ENCODE measurements at places on chromosomes 3 and 15.
A peak's percentile ranks its signal among the peaks of the same experiment; 100 is the strongest.

DNA sequence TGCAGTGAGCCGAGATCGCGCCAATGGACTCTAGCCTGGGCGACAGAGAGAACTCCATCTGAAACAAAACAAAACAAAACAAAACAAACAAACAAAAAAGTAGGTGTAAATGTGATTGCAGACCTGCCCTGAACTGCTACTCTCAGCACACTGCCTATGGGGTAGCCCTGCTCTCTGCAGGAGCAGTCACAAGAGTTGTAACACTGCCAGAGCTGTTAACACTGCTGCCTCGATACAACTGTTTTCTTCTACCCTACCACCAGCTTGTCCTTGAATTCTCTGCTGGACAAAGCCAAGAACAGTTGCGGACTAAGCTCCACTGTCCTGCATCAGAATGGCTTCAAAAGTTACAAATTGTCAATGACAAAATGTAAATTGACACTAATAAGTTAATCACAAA, 89.3 kb downstream of the ALCAM start:
- DNase-seq = no peak

DNA sequence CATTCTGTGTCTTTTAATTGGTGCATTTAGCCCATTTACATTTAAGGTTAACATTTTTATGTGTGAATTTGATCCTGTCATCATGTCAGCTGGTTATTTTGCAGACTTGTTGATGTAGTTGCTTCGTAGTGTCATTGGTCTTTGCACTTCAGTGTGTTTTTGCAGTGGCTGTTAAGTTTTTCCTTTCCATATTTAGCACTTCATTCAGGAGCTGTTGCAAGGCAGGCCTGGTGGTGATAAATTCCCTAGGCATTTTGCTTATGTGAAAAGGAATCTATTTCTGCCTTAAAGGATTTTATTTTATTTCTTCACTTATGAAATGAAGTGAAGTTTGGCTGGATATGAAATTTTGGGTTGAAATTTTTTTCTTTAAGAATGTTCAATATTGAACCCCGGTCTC, 70.2 kb upstream of the CD96 start:
- no peak for DNase-seq

DNA sequence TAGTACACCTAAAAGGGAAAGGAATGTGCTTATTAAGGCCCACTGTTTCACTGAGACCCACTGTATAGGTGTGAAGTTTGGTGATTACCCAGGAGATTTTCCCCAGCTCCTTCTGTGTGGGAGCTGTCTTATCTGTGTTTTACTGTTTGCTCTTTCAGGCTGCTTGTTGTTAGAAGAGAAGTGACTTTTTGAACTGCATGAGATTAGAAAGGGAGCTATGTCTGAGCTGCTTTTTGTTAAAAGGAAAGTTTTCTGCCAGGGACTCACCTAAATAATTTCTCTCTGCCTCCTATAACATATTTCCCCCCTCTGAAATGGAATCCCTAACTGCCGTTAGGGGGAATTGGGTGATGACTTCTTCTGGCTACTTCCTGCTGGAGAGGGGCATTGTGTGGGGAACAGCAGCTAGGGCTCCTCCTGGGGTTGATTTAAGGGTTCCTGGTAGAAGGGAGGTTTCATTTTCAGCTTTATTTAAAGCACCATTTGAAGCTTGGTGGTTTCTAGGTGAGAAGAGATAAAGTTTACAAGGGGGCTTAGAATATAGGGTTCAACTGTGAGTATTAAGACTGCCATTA, 77.1 kb upstream of the ATP11B start:
- no peak for DNase-seq

DNA sequence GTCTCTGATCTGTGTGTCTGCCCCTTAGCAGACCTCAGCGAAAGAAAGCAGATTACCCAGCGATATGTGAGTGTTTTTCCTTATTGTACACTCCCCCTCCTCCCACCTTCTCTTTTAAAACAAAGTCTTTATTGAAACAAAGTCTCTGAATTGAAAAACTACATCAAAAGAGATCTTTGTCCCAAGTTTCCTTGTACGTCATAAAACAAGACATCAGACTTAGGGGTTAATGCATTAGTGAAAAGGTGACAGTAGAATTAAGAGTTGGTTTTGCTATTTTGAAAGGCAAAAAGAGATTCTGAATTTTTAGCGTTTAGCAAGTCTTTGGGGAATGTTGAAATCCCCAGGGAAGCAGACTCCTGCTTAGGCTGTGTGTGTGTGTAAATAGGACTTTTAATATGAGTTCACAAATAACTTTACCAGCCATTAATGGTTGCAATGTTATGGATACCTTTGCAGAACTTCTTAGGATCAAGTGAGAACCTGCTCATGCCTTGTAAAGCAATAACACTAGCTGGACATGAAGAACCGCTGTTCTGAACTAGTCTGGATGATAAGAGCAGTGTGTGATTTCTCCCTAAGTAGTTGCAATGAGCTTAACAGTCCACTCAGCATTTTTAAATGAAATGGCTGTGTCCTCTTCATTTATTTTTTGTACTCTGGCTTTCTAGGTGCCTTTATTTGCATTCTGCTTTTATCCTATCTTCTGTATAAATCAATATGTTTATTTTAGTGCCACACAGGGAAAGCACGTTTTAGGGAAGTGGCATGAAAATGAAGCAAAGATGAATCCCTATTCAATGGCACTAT, 136.6 kb downstream of the MCTP2 start:
- no peak for DNase-seq

DNA sequence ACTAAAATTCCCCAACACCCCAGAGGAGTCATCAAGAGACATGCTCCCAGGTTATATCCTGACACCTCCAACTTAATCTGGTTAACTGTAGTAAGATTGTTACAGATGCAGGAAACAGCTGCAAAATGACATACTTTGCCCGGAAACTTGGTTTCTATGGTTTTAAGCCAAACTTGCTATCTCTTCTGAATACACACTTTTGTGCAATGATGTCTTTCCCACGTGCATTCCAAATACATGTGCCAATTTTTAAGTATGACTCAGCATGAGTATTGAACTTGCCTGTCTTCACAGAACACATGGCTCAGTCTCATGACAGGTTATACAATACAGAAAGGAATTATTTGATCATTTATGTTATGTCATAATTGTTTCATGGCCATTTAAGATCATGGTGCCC, 207.0 kb upstream of the DCBLD2 start:
- peak; percentile 52 for DNase-seq

- DNase-seq = no peak
Observed at GRCh38 chr3:16311960-16312451, 47.0 kb downstream of the OXNAD1 start.

DNA sequence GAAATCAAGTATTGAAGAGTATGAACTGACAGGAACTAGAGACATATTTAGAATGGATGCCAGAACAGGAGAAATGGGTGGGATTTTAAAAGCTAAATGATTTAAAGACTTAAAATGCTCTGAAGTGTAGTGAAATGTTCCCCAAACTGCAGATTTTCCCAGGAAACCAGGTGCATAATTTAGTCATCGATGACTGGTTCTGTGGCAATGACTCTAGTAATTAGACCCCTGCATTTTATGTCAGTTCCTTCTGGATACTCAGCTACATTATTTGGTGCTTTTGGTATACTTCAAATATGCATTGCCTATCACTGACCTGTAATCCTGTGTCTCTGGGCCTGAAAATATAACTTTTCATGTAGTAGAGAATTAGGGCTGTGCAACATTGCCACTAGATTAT, 16.8 kb downstream of the AGTR1 start:
- DNase-seq = no peak

- DNase-seq = no peak
Observed at GRCh38 chr3:14093831-14094230, 30.8 kb downstream of the CHCHD4 start.

DNA sequence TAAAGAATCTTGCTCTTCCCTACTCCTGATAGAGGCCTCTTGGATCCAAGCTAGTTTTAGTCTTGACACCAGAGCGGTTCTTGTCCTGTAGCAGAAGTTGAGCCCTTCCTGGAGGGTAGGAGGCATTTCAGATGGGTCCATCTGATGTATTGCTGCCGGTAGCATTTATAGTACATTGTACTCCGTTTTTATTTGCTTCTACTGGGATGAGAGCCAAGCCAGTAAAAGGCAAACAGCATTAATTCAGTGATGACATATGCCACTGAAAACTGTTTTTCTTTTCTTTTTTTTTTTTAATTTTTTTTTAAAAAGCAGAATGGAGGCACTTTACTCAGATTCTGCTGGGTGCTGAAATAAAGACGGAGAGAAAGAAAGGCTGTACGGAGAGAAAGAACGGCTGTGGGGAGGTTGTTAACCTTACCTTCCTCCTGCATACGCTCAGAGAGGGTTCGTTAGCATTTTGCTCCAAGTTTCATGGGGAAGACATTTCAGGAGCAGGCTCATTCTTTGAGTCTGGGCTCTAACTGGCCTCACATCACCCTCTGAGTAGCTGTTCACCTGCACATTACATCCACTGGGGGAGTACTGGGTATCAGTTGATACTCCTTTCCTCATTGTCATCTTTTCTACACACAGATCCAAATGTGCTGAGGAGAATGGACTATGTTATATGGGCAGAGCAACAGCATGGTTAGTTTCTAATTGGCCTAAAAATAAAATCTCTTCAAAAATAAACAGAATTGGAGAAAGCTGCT, 161.5 kb downstream of the FEZF2 start:
- no peak for DNase-seq

GRCh38 chr15:80019168-80019745, 40.2 kb upstream of the ZFAND6 start:
- no peak for DNase-seq

DNA sequence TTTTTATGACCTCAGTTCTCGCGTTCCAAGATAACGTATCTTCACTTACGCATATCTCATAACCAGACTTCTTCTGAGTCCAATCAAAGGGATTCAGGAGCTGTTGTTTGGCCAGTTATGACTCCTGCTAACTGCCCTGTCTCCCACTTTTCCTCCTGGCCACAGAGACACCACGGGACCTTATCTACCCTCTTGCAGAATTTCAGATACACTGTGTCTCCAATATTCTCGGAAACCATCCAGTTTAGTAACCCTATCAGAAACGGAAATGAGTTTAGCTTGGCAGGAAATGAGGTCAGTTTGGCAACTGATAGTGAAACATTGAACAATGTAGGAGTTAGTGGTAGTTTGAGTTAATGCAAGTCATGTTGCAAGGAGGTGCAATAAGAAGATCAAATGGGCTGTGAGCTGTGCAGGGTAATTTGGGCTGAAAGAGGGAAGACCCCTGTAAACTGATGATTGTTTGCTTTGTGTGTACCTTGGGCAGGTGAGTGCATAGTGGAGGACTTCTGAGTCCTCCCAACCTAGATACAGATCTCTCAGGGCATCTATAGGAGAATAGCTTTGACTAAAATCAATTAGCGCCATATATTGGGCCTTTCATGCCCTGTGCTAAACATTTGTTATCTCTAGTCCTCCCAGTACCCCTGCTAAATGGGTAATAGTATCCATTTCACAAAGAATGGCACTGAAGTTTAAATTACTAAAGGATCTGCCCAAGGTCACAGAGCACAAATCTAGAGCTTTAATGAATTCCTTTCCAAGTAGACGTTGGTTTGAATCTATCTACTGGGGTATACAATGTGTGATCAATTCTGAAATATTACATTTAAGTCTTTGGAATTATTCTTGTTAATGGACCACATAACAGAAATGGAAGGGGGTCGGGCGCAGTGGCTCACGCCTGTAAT, 41.3 kb upstream of the PIK3CB start:
- DNase-seq = no peak

DNA sequence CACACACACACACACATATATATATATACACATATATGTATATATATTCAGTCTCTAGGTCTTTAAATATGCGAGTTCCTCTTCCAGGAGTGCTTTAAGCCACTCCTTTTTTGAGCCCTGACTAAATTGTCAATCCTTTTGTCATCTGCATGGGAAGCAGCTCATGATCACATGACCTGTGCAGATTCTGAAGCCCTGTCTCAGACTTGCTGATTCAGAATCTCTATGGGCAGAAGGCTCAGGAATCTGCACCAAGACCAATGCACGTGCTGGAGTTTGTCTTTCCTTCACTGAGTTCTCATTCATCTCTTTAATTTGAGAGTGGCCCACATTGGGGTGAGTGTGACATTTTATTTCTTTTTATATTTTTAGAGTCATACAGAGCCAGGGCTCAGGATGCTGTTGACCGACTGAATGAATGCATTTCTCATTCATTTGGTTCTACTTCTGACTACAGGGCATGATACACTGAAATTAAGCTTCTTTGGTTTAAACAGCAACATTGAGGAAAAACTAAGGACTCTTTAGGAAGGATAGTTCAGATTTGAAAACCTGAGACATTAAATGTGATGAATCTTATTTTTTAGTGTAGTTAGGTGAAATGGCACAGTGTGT, 307.5 kb downstream of the EDEM1 start:
- DNase-seq = no peak

DNA sequence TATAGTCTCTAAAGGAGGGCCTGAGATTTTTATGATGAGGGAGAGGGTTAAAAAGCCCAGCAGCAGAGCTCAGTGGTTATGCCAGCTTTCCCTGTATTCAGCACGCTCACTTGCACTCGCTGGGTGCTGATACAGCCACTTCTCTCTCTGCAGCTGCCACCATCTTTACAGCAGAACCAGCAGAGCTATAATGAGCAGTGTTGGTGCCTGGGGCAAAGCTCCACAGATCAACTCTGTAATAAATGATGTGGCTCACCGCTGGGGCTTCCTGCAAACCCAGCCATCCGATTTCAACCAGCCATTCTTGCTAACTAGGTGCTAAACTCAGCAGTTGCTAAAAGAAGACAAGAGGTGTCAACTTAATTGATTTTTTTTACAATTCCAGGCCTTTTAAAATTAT, 48.0 kb downstream of the ARNT2 start:
- DNase-seq = no peak

DNA sequence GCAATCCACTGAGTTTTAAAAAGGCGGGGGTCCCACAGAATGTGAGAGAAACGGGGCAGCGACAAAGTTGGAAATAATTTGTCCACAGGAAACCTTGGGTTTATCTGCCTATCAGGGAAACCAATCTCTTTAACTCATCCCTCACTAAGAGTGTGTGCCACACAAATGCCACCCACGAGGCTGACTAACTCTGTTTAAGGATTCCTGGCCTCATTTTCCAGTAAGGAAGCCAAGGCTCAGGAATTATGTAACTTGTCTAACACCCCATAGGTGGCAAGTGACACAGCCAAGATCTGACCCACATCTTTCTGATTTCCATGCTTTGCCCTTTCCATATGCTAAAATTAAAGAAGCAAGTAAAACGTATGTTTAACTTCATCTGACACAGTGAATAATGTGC, 263.2 kb downstream of the CNTN3 start:
- no peak for DNase-seq

DNA sequence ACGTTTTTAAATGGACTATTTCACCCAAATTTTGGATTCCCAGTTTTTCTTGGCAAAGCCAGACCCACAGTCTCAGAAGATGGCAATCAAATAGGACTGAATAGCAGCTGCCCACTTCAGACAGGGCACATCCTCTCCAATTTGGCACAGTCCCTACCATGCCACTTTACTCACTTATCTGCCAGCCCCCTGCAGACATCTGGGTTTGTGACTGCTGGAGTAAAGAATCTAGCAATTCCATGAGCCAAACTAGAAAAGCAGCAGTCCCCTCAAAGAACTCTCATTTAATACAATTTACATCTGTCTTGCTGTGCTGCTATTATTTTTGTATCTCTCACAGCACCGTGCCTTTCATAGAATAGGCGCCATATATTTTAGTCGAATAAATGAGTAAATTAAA, 16.0 kb upstream of the LRRN1 start:
- DNase-seq = no peak

All from ACHN (cell line).